ENCODE measurements at places on chromosomes 1 and 21. TPM values are rescaled to one million over a fixed set of nuclear protein-coding genes. Genes with fewer than 3 reads are reported as not detected.

- DNase-seq, result peak; percentile 64
These were observed 480.2 kb upstream of the RUNX1 start for GRCh38 chr21:35529171-35529863.

HOOK1 gene
- total RNA-seq, result not detected

DNA sequence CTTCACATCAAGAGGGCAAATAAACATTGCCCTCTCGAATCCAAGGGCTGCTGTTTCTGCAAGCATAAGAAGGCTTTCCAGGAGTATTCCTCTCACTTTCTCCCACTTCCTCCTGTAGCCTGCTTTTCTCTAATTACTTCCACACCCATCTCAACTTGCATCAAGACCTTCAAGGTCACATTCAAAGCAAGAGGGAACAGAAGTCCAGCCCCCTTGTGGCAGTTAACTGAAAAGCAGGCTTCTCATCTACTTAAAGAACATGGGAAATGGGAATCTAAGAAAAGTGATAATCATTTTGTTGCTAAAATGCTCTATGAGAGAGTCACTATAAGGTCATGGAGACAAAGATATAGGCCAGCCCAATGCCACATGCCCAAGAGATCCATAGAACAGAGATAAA is 874.4 kb downstream of the KCNT2 start:
- DNase-seq, result peak; percentile 35

DOP1B gene
- 7.6 TPM for total RNA-seq

GRCh38 chr1:109397581-109398342 is at the start of gene SORT1:
SORT1 (minus strand) TSS chr1:109397918; CDS start chr1:109397892, 26 bp downstream.
- DNase-seq, result peak; percentile 90

GRCh38 chr1:21590934-21591333 is 78.2 kb downstream of the RAP1GAP start:
- no peak for DNase-seq
